ENCODE measurements at places on chromosomes 1 and 21. TPM values are rescaled to one million over a fixed set of nuclear protein-coding genes. Genes with fewer than 3 reads are reported as not detected.
A peak's percentile ranks its signal among the peaks of the same experiment; 100 is the strongest.

GRCh38 chr1:225611537-225612223 lies 41.2 kb downstream of the ENAH start:
- no peak overlapping the region for H3K27ac ChIP-seq
- no peaks in the 10 kb centered on the region for H3K27me3 ChIP-seq
- no peaks in the 10 kb centered on the region for H3K36me3 ChIP-seq
- peaks cover 19% of the 10 kb centered on the region for H3K4me1 ChIP-seq
- DNase-seq, result no peak

DNA sequence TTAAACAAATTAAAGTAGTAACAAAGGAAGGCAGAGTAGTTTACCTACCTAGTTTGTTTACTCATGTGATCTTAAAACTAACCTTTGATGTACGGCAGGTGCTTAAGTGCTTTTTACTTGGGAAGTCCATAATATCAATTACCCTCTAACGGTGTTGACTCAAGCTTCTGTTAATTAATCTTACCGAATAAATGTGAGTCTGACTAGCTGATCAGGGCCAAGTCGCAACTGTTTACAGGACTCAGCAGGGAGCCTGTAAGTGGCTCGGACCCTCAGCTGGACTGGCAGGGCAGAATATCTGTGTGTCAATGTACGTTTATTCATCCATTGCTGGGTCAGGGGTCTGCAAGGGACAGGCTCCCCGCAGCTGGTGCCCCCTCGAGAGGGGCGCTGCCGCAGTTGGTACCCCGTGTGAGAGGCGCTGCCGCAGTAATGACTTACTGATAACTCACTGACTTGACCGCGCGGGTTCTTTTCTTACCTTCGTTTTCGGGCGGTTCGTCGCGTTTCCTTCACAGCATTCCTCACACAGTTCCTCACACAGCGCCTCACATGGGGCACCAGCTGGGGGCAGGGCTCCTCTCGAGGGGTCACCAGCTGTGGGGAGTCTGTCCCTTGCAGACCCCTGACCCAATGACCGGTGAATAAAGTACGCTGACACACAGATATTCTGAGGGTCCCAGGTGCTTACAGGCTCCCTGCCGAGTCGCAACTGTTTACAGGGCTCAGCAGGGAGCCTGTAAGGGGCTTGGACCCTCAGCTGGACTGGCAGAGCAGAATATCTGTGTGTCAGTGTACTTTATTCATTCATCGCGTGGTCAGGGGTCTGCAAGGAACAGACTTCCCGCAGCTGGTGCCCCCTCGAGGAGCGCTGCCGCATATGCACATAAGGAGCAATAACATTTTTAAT lies 3.0 kb downstream of the FMO1 start:
- peak; percentile 46 for DNase-seq
- H3K27ac ChIP-seq, result no peak overlapping the region
- H3K27me3 ChIP-seq, result no peaks in the 10 kb centered on the region

DNA sequence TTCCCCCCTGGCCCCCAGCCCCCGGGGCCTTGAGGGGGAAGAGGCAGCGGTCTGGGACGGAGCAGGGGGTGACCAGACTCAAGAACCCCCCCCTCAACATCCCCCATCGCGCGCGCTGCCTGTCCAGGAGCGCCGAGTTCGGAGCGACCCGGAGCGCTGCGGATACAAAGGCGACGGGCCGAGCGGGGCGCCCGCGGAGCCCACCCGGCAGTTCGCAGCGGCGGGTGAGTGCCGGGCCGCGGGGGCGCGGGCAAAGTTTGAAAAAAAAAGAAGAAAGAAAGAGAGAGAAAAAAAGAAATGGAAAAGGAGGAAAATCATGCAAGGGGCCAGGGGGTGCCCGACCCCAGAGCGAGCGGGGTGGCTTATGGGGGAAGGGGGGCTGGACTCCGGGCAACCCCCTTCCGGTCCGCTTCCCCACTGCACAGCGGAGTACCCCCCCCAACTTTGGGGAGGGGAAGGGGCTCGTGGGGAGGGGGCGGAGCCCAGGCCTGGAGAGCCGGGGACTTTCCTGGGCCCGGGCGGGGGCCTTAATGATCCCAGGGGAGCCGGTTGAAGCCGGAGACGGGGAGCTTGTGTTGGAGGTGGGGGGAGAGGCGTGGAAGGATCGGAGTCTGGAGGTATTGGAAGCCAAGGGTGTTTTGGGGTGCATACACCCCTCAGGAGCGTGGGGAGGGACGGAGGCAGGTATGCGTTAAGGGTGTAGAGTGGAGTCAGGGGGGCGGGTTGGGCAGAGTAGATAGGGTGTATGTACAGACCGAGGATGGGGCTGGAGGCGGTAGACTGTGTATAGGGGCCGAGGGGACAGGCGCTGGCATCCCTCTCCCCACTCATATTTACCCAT lies 502 bp downstream of the VANGL2 start:
- H3K27me3 ChIP-seq, result no peaks in the 10 kb centered on the region
- H3K36me3 ChIP-seq, result no peaks in the 10 kb centered on the region
- peak; percentile 60 for DNase-seq
- peaks cover 10% of the 10 kb centered on the region for H3K4me1 ChIP-seq
- H3K4me3 ChIP-seq, result peak overlapping the region; percentile 84

- DNase-seq, result peak; percentile 23
- H3K4me3 ChIP-seq, result peak within 1 kb of the TSS; percentile 17
- H3K27ac ChIP-seq, result no peak within 1 kb of the TSS
- H3K4me1 ChIP-seq, result no peaks in the 10 kb centered on the region
Measured at GRCh38 chr1:74673351-74674111, at the start of gene ERICH3. Gene ERICH3, minus strand, starts transcription at chr1:74673792. Its CDS starts 273 bp downstream, at chr1:74673519.

DNA sequence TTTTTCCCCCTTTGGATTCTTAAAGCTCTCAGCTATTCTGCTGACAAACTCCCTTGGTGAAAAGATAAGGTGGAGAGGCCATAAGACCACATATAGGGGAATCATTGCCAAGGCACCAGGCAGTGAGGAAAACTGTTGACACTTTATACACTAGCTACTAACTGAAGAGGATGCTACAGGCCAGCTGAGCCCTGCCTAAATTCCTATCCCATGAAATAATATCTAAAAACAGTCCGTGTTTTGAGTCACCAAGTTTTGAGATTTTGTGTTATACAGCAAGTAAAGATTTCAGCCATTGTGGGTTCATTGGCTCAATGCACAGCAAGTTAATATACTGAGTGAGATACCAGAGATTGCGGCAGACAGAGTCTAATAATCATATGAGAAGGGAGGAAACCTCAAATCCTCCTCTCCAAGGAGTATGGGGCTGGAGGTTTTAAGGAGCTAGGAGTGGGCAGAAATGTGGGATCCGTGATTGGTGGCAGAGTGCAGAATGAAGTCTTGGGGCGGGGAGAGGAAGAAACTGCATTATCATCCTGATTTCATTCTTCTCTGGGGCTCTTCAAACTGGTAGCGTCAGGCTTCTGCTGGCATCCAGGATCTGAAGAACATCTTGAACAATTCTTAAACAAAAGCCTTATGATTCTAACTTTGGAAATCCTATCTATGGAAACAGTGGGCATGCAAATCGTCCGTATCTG lies 9.2 kb downstream of the CLDN8 start:
- no peak for DNase-seq
- H3K27me3 ChIP-seq, result no peaks in the 10 kb centered on the region
- H3K36me3 ChIP-seq, result no peaks in the 10 kb centered on the region
- H3K27ac ChIP-seq, result no peak overlapping the region
- H3K4me1 ChIP-seq, result no peaks in the 10 kb centered on the region

DNA sequence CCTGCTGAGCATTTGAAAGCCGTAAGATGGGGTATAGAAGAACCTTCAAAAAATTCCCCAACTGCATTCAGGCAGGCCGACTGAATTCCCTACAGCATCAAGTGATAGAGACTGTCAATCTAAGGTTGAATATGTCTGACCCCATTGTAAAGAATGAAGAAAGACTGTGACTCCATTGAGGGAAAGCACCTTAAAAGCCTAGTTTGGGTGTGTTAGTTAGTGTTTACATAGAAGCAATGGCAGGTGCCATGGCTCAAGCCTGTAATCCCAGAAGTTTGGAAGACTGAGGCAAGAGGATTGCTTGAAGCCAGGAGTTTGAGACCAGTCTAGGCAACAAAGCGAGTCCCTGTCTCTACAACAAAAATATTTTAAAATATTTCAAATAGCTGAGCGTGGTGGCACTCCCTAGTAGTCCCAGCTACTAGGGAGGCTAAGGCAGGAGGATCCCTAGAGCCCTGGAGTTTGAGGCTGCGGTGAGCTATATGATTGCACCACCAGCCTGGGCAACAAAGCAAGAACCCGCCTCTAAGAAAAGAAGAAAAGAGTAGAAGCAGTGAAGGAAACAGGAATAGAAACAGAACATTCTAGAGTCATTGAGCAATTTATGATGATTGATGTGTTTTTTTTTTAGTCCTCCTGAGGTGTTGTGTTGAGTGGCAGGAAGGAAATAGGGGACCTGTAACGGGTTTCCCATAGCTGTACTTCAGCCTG lies 15.4 kb downstream of the POLR3GL start:
- H3K27ac ChIP-seq, result peak overlapping the region; percentile 8
- no peaks in the 10 kb centered on the region for H3K27me3 ChIP-seq
- DNase-seq, result no peak
- no peaks in the 10 kb centered on the region for H3K36me3 ChIP-seq

GRCh38 chr1:113534130-113534817 lies 144.0 kb downstream of the MAGI3 start:
- H3K4me3 ChIP-seq, result no peak overlapping the region
- no peaks in the 10 kb centered on the region for H3K36me3 ChIP-seq
- no peak overlapping the region for H3K27ac ChIP-seq
- H3K27me3 ChIP-seq, result no peaks in the 10 kb centered on the region
- H3K4me1 ChIP-seq, result peaks cover 6% of the 10 kb centered on the region
- DNase-seq, result no peak

The CACNA1S gene
- total RNA-seq, result 0.05 TPM

The SYNC gene
- 9.8 TPM for total RNA-seq

The DPM3 gene
- 86.5 TPM for total RNA-seq

The TEX38 gene
- not detected for total RNA-seq

The AHCTF1 gene
- total RNA-seq, result 52.1 TPM

The TOMM40L gene
- total RNA-seq, result 7.5 TPM

The GFI1 gene
- 0.35 TPM for total RNA-seq

DNA sequence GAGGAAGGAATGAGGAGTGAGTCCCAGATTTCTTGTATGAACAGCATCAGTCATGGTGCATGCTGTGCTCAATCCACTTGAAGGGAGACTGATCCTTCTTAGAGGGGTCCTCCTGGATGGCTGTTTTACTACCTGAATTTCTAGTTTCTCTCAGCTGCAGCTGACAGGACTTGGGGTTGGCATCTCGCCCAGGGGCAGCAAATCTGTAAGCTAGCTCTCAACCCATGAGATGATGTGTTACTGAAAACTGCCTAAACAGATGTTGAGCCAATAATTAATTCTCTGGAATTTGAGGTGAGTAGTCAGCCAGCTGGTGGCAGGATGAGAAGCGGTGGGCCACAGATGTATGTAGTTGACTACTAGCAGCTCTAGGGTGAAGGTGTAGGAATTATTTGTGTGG lies 19.6 kb downstream of the BACH1 start:
- peaks cover 14% of the 10 kb centered on the region for H3K4me1 ChIP-seq
- DNase-seq, result no peak
- no peak overlapping the region for H3K4me3 ChIP-seq
- H3K36me3 ChIP-seq, result no peaks in the 10 kb centered on the region

- DNase-seq, result no peak
- no peak overlapping the region for H3K27ac ChIP-seq
- no peaks in the 10 kb centered on the region for H3K27me3 ChIP-seq
- no peaks in the 10 kb centered on the region for H3K4me1 ChIP-seq
- no peak overlapping the region for H3K4me3 ChIP-seq
Measured at GRCh38 chr1:24857507-24858133, 72.5 kb downstream of the RUNX3 start.

DNA sequence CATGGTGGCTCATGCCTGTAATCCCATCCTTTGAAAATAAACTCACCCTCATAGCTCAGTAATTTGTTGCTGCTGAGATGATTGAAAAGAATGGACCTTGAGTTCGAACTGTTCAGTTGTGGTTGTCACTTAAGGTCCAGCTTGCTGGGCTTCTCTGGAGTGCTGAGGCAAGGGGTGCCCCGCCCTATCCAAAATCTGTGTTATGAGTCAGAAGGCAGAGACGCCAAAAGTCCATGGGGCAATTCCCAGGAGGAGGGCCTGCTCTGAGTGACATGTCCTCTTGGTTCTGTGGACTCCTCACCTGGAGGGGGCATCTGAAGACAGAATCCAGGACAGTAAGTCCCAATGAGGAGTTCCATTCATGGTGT lies 64.8 kb downstream of the MYOM3 start:
- H3K27ac ChIP-seq, result no peak overlapping the region
- H3K4me1 ChIP-seq, result peaks cover 6% of the 10 kb centered on the region
- DNase-seq, result peak; percentile 40
- H3K36me3 ChIP-seq, result no peaks in the 10 kb centered on the region

- no peaks in the 10 kb centered on the region for H3K36me3 ChIP-seq
- H3K4me1 ChIP-seq, result no peaks in the 10 kb centered on the region
- no peak overlapping the region for H3K27ac ChIP-seq
- H3K4me3 ChIP-seq, result no peak overlapping the region
- DNase-seq, result no peak
Measured at GRCh38 chr21:43933199-43933598, 68.2 kb downstream of the AGPAT3 start.

GRCh38 chr1:211344152-211344618 lies 17.6 kb downstream of the TRAF5 start:
- no peak overlapping the region for H3K27ac ChIP-seq
- no peaks in the 10 kb centered on the region for H3K27me3 ChIP-seq
- no peaks in the 10 kb centered on the region for H3K4me1 ChIP-seq

- H3K4me3 ChIP-seq, result no peak overlapping the region
- DNase-seq, result no peak
- no peaks in the 10 kb centered on the region for H3K4me1 ChIP-seq
- H3K27me3 ChIP-seq, result no peaks in the 10 kb centered on the region
Measured at GRCh38 chr1:93694819-93695218, 13.2 kb upstream of the BCAR3 start.

DNA sequence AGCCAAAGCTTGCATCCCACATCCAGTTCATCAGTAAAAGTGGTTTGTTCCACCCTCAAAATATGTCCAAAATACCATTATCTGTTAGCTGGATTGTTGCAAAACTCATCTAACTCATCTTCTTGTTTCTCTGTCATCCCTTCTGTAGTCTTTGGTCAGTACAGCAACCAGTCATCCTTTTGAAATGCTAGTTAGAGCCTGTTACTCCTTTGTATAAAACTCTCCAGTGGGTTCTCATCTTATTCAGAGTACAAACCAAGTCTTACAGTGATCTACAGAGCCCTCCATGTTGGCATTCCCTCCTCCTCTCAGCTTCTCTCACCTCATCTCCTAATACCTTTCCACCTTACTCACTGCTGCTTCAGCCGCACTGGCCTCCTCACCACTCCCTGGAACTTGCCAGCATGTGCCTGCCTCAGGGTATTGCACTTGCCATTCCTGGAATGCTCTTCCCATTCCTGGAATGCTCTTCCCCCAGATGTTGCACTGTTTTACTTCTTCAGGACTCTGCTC lies 70.6 kb downstream of the LAMC1 start:
- H3K27me3 ChIP-seq, result no peaks in the 10 kb centered on the region
- H3K36me3 ChIP-seq, result no peaks in the 10 kb centered on the region
- peaks cover 32% of the 10 kb centered on the region for H3K4me1 ChIP-seq
- H3K27ac ChIP-seq, result no peak overlapping the region
